Stimulated activated CD8-positive, alpha-beta memory T cell treated with anti-CD3 and anti-CD28 coated beads, Interleukin-4, amount 100 ng/mL, for 1 hour (primary cell): ENCODE measurements at places on chromosomes 4 and X.

DNA sequence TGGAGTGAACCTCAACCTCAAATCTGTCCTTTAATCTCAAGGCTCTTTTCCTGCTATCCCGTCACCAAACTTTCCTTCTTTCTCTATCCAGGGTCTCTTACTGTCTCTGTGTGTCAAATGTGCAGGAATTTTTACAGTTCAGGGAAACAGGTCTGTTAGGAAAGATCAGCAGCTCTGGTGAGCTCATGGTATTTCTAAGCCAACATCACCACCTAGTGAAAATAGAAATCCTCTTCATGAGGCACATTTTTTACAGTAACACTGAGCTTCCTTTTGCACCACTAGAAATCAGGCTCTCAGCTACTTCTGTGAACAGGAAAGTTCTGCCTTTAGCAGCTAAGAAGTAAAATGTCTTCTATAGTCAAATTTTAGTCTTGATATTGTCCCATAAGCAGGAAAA, 39.6 kb downstream of the NUDT11 start:
- no peak for DNase-seq

- no peak for DNase-seq
These were observed 186.5 kb upstream of the ATP6AP2 start for GRCh38 chrX:40394302-40394701.

DNA sequence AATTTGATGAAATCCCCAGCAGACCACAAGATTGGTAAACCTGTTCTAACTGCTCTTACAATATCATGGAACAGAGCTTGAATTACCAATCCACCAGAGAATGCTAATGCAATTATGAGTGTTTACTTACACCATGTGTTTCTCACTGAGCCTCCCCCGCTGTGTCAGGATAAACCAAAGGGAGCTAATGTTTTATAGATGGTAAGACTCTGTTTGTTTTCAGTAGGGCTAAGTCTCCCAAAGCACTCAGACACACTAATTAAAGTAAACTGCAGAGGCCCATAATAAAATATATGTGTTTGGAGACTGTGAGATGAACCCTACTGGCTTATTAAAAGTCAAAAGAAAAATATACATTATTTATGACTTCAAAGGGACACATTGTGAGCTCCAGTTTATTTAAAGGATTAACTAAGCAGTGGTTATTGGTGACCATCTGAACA, 261.7 kb upstream of the FAM241A start:
- no peak for DNase-seq

- DNase-seq: no peak
These were observed 391 bp downstream of the UBL4A start for GRCh38 chrX:154486052-154486395.

DNA sequence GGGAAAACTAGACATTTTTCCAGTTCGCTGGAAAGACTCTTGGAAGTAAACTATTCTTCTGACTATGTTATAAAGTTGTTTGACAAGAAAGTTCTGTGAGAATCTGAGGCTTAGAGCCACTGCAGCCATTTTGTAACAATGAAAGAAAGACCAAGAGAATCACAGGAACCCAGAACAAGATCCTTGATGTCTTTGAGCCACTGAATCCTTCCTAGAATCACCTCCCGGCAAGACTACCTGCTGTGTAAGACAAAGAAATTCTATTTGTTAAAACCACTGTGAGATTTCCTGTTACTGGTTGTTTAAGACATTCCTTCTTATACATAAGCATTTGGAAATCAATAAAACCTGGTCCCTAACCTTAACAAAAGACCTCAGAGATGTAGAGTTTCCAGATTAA, 175.7 kb upstream of the RASGEF1B start:
- no peak for DNase-seq

DNA sequence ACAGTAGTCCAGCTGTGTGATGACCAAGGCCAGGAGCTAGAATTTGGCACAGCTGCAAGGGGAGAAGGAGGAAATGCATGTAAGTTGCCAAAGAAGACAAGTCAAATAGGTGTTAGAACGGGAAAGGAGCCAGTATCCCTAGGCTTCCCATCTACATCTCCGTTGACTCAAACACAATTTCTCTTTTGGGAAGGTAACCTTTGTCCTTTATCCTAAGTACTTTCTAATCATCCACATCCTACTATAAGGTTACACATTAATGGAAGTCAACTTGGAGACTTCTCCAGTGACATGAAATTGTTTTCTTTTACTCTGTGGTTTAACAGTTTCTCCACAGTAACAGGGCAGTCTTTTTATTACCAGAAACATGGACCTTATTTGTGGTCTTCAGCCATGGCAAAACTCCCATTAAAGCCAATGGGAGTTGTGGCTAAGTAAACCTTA, 620.0 kb downstream of the ANKRD50 start:
- no peak for DNase-seq

GRCh38 chrX:55908661-55909212, 191.2 kb downstream of the RRAGB start:
- DNase-seq: no peak

DNA sequence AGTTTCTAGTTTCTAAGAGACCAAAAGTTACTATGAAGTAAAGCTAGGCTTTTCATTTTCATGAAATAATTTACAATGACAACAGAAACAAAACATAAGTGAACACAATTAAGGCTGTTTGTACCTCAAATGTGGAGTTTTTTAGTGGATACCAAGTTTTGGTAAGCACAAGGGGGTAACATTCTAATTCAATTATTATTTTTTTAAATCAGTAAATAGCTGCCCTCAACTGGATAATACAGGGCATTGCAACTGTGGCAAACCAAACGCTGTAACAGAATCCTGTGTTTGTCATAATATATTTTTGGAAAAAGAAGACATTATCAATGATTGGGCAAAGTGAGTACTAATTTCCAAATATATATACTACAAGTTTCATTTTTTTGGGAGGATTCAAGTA, 150.3 kb downstream of the FBXW7 start:
- no peak for DNase-seq

GRCh38 chr4:174222266-174222872, 61.1 kb downstream of the FBXO8 start:
- DNase-seq: no peak

DNA sequence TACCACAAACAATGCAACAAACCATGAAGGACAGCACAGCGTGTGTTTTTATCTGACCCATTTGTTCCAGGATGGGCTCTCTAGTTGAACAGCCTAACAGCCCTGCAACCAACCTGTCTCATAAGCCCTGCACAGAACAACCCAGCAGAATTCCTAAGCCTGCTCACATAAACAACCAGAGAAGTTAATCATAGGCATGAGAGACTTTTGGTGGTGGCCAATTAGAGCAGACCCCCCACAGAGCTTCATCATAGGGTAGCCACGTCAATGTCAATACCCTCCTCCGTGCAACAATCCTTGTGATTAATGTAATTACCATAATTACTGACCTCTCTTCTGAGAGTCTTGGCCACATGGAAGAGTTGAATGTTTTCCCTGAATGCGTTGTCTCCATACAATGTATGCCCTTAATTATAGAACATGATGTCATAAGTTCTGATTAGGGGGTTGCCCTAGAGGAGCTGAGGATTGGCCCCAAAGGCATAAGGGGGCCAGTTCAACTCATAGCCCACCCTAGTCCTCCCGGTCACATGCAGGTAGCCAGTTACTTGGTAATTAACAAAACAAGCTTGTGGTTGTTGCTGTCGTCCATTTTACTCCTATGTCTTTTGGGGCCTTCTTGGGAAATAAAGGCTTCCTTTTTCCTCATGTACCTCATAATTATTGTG, 92.7 kb downstream of the SYNPO2 start:
- DNase-seq: no peak

- DNase-seq: no peak
These were observed 88.5 kb downstream of the PHKA2 start for GRCh38 chrX:18895189-18895951.

DNA sequence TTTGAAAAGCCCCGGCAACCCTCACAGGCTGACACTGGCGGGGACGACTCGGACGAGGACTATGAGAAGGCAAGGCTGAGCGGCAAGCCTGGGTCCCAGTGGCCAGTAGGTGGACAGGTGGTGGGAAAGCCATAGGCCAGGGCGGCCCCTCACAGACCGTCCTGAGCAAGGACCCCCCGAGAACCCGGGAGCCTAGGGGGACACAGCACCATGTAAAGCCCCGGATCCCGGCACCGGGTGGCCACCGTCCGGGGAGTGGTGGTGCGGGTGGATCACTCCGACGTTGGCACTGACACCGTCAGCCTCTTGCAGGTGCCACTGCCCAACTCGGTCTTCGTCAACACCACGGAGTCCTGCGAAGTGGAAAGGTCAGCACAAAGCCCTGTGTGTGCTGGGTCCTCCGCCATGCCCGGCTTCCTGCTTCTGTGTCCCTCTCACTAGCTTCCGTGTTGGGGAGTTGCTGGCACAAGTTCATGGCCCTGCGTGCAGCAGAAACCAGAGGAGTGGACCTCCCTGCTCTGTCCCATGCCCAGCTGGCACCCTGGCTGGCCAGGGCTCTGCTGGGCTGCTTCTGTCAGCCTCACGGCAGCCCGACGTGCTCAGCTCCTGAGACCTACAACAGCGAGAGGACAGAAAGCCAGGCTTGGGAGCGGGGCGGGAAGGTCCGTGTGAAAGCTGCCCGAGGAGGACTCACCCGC, 11.9 kb upstream of the ADD1 start:
- DNase-seq: no peak

DNA sequence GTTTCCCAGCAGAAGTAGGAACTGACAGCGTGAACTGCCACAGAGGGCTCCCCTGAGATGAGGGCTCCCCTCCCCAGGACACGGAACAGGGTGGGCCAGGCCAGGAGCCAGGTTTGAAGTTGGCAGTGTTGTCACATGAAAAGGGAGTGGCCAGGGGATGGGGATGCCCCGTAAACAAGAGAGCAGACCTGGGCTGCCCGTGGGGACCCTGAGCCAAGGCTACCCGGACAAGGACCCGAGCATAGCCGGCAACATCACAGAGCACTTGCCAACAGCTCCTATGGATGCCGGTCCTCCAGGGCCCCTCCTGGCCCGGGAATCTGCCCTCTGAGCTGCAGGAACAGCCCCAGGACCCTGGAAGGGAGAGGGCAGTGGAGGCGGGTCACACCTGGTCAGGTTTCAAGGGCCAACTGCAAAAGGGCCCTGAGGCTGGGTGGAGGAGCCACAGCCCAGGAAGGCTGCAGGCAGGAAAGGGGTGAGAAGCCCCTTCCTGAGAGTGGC, 102.1 kb downstream of the CPZ start:
- no peak for DNase-seq

- no peak for DNase-seq
These were observed 5.3 kb upstream of the POU4F2 start for GRCh38 chr4:146633471-146633800.

GRCh38 chr4:21765810-21766407, 182.7 kb downstream of the KCNIP4 start:
- no peak for DNase-seq

- no peak for DNase-seq
These were observed 89.8 kb downstream of the UCHL1 start for GRCh38 chr4:41346306-41347061.

GRCh38 chrX:44931441-44931973, 58.5 kb downstream of the KDM6A start:
- no peak for DNase-seq

- no peak for DNase-seq
These were observed 544.9 kb downstream of the ANKRD50 start for GRCh38 chr4:124167602-124168001.

DNA sequence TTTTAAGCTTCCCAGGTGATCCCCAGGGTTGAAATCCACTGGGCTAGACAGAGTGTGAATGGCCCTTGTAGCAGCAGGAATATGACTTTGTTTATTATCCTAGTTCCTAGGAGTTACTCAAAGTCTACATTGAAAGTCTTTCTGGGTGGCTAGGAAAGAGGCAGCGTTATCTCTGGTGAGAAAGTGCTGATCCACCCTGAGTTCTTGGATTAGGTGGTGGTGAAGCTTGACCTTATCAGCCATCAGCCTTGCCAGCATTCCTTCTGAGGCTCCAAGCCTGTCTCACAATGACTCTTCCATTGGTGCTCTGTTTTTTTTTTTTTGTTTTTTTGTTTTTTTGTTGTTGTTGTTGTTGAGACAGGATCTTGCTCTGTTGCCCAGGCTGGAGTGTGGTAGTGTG, 83.1 kb upstream of the CLCN4 start:
- DNase-seq: no peak

- DNase-seq: no peak
These were observed 2.3 kb downstream of the LAGE3 start for GRCh38 chrX:154476821-154477220.

GRCh38 chr4:151439320-151439719, 30.3 kb downstream of the FHIP1A start:
- no peak for DNase-seq

DNA sequence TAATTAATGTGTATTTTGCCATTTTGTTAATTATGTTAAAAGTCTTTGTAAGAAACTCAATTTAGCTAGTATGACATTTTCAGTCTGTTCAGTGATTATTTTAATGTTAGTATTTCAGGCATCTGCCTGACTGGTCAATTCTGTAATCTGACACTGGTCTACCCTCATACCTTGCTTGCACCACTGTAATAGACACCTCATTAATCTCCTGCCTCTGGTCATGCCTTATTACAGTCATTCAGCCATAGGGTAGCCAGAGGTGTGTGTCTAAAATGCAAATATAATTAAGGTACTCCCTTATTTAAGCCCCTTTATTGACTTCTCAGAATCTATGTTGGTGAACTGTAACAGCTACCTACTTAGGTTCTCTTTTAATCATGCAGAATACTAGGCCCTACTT, 861.1 kb upstream of the IGFBP7 start:
- DNase-seq: no peak

- no peak for DNase-seq
These were observed 9.1 kb upstream of the TMSB15B start for GRCh38 chrX:103953353-103953752.

- DNase-seq: no peak
These were observed 290.7 kb upstream of the TENM3 start for GRCh38 chr4:181952478-181952877.

GRCh38 chr4:182231496-182231895, 11.7 kb upstream of the TENM3 start:
- no peak for DNase-seq

- no peak for DNase-seq
These were observed 87.5 kb downstream of the PALLD start for GRCh38 chr4:168584321-168584771.

DNA sequence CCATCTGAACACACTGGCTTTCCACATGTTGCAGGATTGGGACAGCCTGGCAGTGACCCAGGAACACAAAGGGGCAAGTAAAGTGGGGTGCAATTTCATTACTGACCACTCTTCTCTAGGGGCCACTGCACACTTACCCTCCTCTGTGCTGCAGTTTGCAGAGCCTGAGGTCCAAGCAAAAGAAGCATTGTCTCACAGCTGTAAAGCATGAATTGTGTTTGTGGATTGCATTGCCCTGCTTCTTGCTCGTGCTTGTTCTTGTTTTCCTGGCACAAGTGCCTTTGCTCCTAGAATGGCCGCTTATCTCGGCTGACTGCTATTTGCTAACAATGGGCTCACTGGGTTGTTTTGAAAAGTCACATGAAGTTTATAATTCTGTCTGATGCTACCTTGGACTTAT, 209.1 kb upstream of the JADE1 start:
- no peak for DNase-seq

- no peak for DNase-seq
These were observed 272.6 kb upstream of the HAND2 start for GRCh38 chr4:173802662-173803022.

DNA sequence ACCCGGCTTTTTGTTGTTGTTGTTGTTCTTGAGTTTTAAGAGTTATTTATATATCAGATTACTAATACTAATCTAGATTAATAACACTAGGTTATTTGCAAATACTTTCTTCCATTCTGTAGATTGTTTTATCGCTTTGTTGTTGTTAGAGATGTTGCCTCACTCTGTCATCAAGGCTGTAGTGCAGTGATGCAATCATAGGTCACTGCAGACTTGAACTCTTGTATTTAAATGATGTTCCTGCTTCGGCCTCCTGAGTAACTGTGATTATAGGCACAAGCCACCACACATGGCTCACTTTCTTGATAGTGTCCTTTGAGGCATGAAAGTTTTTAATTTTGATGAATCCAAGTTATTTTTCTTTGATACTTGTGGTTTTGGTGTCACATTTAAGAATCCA, 129.0 kb downstream of the VSIG4 start:
- no peak for DNase-seq
